ENCODE measurements at places on chromosomes 6 and 20. TPM values are rescaled to one million over a fixed set of nuclear protein-coding genes. Genes with fewer than 3 reads are reported as not detected.

The RBM12 gene
- total RNA-seq: 59.4 TPM

The BPIFB2 gene
- total RNA-seq: not detected

GRCh38 chr6:19705606-19706005, 131.6 kb upstream of the ID4 start:
- DNase-seq: no peak

DNA sequence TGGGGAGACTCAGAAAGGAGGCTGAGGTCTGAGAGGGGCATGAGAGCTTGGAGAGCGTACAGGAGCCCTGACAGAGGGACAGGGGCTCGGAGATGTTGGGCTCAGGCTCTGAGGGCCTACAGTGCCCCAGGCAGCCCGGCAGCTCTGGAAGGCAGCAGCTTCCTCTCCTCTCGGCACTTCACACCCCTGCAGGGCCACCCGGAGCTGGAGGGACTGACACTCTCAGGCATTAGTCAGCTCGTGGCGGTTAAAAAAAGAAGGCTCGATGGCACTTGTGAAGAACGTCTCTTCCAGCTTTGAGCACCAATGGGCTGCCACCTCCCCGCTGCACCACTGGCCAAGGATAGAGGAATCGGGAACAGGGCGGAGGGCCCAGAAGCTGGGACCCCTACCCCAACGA, 62.6 kb upstream of the SIRPA start:
- DNase-seq: no peak

Measured in posterior vena cava (tissue), 2 donors.